ENCODE measurements at places on chromosomes 2 and 18.

DNA sequence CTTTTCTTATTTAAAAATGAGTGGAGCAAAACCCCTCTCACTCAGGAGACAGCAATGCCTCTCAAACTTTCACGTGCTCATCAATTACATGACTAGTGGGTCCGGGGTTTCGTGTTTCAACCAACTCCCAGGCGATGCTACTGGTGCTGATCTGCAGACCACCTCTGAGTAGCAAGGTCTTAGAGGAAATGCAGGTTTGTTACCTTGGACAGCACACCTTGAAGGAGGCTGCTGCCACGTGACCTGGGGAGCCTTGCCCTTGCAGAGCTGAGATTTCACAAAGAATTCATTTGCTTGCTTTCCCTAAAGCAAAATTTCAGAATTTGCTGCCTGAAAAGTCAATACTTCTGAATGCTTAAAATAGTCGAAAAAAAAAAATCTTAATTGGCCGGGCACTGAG is 32.4 kb downstream of the SMIM21 start:
- no peak for DNase-seq

GRCh38 chr2:169768262-169768995 is 30.2 kb upstream of the SSB start:
- peak; percentile 8 for DNase-seq

DNA sequence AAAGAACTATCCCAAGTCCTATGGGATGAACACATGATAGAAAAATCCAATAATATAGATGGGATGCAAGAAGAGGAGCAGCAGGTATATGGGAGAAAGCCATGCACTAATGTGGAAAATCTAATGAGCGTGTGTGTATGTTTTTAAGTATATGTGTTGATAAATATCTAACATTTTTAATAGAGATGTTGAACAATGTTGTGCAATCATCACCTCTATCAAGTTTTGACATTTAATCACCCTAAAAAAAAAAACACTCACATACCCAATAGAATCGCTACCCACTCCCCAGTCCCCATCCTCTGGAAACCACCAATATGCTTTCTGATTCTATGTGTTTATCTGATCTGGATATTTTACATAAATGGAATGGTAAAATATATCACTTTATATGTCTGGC is 983.7 kb downstream of the SUCLG1 start:
- DNase-seq: no peak

DNA sequence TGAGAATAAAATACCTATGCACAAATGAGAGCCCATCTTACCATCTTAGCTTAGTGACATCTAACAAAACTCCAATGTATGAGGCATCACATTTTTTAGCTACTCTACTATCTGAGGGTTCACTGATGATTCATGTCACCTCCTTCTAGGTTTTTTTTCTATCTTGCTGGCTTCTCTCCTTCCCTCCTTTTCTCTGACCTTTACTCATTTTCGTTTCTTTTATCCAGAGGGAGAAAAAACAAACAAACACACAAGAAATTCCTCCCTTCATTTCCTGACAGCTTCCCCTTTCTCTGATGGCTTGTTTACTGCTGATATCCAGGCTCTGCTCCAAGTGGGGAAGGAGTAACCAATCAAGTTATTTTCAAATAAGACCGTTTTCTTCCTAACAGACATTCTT is 115.1 kb downstream of the UBE2E3 start:
- DNase-seq: no peak

DNA sequence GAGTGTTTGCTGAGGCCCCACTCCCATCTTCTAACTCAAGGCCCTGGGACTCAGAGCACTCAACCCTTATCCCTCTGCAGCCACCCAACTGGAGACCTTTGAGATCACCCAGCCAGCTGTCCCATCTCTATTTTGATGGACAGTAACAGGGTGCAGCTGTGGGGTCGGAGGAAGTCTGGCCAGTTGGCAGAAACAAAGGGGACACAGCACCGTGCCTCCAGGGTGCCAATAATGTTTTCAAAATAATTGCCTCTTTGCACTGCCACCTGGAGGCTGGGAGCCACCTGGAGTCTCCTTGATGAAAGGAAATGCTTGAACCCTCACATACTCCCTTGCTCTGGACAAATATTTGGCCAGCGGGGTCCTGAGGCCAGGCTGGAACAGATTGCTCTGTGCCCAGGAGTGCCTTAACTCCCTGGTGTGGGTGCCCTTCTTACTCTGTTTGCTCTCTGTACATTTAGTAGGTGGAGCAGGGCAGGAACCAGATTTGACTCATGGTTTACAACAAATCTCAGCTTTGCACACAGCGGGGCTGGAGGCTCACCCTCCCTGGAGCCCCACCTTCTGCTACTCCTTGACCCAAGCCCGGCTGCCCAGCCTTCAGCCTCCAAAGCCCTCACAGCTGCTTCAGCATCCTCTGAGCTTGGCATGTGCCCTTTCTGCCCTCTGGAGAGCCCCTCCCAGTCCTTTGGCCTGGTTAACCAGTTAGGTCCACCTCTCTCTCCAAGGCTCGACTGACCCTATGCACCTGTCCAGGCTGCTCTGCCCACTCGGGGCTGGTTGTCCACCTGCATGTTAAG is 17.2 kb downstream of the MAL start:
- no peak for DNase-seq

- no peak for DNase-seq
These were observed 14.0 kb downstream of the OSBPL6 start for GRCh38 chr2:178208336-178208735.

DNA sequence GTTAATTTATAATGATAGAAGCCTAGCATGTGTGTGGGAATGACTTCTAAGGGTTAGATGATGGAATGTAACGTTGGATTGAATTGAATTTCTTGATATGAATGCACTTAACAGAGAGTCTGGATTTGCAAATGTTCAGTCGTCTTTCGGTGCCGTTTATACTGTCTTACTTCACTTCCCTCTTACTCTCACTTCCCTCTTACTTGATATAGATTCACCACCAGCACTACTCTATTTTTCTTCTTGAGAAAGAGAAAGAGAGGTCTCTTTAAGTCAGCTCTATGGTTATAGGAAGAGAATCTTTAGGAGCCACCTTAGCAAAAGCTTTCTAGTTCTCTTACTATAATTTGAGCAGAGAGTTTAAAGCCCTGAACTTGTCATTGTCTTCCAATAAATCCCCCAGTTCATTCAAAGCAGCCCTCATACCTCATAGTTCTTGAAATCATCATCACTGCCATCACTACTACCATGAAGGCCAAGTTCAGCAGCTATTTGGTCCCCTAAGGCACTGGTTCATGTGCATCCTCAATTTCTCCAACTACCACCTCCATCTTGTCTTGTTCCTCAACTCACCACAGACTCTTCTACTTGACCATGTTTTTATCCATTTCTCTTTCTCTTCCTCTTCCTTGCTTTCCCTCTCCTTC is 501.7 kb upstream of the TCF4 start:
- no peak for DNase-seq

GRCh38 chr2:23636426-23636825 is 251.4 kb downstream of the KLHL29 start:
- DNase-seq: no peak

GRCh38 chr2:32591669-32592463 is 36.0 kb upstream of the TTC27 start:
- no peak for DNase-seq

- no peak for DNase-seq
These were observed 165.5 kb downstream of the PHLPP1 start for GRCh38 chr18:62880673-62881364.

DNA sequence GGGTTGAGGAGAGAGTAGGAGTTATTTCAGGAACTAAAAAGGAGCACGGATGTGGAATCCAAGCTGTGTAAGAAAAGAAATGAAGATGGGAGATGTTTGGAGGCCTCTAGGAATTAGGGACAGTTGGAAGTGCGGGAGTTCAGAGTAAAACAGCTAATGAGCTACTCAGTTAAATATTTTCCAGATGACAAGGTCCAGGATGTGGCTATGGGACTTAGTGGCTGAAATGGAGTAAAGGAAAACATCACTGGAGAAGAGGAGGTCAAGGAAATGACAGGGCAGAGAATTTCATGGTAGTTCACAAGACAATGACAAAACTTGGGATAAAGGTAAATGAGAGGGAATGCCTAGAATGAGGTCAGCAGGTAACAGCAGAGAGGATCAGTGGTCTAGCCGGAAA is 13.0 kb downstream of the GPR155 start:
- no peak for DNase-seq

Measured in stimulated activated CD8-positive, alpha-beta memory T cell treated with anti-CD3 and anti-CD28 coated beads, Interleukin-7, amount 100 ng/mL, for 48 hours (primary cell).